ENCODE measurements at places on chromosomes 4 and X.

- DNase-seq = no peak
These were observed 36.3 kb upstream of the SPIN4 start for GRCh38 chrX:63387411-63387810.

DNA sequence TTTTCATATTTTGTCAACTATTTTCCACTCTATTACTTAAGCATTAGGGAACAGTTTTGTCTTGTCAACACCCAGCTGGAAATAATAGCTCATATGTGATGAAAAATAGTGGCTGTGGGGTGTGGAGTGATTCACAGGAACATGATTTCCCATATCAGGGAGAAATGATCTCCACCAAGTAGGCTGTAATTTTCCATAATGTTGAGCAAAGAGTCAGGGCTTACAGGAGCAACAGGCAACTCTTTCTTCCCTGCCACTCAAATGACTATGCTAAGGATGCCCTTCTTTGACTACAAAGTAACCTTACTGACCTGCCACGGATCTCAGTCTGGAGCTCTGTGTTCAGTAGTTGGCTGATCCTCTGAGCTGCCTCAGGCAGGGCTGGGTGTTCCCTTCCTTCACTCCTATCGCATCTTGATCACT is 90.0 kb upstream of the GATB start:
- no peak for DNase-seq

GRCh38 chr4:81522711-81523110 is 51.0 kb upstream of the RASGEF1B start:
- DNase-seq = no peak

DNA sequence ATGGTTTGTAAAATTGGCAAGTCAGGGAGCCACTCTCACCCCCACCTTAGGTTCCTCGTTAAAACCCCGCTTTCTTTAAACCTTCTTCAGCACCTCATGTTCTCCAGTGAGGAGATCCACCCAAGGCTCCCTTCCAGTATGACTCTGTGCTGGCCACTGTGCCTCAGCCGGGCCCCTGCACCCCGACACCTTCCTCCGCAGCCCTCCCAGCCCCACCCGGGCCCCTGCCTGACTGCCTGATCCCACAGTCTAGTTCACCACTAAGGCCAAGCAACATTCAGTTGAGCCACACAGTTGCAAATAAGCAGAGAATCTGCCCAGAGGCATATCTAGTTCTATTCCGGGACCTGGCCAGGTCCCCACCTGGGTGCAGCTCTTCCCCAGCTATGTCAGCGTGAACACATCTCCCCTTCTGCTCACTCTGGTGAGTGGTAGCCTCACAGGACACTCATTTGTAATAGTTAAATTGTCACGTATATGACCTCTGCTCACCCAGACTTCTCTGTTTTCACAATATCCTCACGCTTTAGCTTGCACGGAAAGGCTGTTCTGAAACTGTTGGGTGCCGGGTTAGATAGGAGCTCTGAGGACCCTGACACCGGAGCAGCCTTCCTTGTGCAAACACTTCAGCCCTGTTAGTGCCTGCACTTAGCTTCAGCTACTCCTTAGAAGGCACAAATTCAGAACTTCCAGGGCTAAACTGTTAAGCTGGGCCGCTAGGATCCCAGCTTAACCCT is 146.8 kb downstream of the DCTD start:
- DNase-seq = no peak

DNA sequence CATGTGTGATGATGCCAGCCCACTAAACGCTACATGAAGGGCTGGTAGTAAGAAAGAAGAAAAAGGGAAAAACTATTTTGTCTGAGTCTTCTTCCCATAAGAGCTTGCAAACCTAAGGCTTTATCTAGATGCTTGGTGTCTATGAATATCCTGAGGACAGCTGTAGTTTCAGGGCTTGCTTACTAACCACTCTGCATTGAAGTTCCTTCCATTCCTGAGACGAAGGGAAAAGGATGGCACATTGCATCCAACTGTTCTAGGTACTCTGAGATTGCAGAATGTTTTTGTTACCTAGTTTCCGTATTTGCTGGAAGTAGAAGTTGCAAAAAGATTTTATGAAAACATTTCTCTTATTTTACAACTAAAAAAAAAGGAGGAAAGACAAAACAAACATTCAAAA is 544.6 kb downstream of the IL15 start:
- no peak for DNase-seq

DNA sequence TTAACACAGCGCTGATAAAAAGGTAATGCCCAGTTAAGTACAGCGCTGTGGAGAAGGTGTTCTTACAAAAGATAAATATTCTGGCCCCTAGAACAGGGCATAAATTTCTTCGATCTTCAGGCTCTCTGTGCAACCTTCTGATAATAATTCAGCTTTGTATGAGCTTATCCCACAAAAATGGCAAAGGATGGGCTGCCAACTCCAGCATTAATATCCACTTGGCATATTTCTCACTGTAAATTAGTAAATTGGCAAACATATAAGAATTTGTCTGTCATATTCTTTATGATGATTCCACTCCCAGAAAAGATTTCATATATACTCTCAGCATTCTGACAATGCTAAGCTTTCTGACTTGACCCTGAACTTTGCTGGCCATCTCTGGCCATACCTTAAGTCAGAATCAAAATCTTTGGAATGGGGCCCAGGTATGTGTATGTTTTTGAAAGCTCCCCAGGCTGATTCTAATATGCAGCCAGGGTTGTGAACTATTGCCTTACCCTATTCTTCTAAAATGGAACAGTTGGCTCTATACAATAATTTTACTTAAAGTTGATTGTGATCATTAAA is 134.8 kb downstream of the FRYL start:
- DNase-seq = no peak

GRCh38 chr4:87543835-87544461 is 14.8 kb upstream of the SPARCL1 start:
- no peak for DNase-seq

GRCh38 chr4:13483768-13484121 is 395 bp downstream of the RAB28 start:
- DNase-seq = no peak

GRCh38 chrX:127276326-127276725 is 456.8 kb downstream of the PRR32 start:
- no peak for DNase-seq

- DNase-seq = no peak
These were observed 132.4 kb upstream of the TET2 start for GRCh38 chr4:105014234-105014633.
